ENCODE measurements at places on chromosomes 7 and 10.
A peak's percentile ranks its signal among the peaks of the same experiment; 100 is the strongest.

GRCh38 chr10:87966459-87966858, 103.0 kb downstream of the PTEN start:
- peak; percentile 64 for DNase-seq

DNA sequence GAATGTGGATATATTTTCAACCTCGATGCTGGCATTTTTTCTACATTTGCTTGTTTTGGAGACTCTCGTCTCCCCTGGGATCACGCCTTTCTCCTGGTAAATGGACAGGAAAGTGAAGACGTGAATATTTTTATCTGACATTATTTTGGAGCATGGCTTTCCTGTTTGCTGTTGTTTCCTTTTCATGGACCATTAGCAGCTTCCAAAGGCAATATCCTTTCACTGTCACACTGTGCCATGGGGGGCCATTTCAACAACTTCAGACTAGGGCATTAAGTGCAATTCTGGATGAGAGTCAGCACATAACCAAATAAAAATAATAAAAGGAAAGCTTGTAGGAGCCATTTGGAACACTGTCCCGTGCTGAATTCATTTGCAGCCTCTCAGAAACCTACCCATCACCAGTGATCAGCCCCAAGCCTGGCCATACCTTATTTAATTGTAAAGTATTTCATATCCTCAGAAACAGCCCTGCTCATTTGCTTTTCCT, 75.9 kb upstream of the NEUROD6 start:
- DNase-seq, result no peak

- DNase-seq, result no peak
These were observed 129.0 kb downstream of the ABCA13 start for GRCh38 chr7:48300301-48300700.

- peak; percentile 24 for DNase-seq
These were observed 19.8 kb downstream of the HKDC1 start for GRCh38 chr10:69239816-69240434.

- DNase-seq, result no peak
These were observed 64.0 kb downstream of the ELFN1 start for GRCh38 chr7:1733908-1734730.

All from dermis microvascular lymphatic vessel endothelial cell (primary cell).